ENCODE measurements at places on chromosomes 1 and 21.

- DNase-seq = no peak
These were observed 533.3 kb downstream of the PTBP2 start for GRCh38 chr1:97254731-97255463.

DNA sequence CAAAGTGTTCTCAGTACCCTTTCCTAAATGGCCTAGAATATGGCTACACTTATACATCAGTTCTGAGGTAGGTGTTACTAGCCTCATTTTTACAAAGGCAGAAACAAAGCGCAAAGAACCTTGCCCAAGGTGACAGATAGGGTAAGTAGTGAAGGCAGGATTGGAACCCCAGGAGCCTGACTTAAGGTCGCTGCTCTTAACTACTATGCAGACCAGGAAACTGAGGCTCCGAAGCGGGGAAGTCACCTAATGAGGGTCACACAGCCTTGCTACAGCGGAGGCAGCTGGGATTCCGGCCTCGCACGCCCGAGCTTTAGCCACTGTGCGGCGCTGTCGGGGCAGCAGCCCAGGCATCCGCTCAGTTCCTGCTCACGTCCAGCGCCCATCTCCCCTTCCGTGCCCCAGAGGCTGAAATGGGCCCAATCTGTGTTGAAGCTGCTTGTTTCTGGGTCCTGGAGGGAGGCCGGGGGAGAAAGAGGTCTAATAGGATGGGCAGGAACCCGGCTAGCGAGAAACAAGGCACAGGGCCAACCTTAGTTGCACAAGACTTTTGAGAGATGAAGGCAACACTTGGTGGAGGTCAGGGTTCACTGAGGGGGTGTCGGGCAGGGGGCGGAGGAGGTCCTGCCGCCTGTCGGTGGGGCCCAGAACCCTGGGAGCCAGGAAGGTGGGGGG lies 1.4 kb upstream of the FOXD2 start:
- peak; percentile 89 for DNase-seq

DNA sequence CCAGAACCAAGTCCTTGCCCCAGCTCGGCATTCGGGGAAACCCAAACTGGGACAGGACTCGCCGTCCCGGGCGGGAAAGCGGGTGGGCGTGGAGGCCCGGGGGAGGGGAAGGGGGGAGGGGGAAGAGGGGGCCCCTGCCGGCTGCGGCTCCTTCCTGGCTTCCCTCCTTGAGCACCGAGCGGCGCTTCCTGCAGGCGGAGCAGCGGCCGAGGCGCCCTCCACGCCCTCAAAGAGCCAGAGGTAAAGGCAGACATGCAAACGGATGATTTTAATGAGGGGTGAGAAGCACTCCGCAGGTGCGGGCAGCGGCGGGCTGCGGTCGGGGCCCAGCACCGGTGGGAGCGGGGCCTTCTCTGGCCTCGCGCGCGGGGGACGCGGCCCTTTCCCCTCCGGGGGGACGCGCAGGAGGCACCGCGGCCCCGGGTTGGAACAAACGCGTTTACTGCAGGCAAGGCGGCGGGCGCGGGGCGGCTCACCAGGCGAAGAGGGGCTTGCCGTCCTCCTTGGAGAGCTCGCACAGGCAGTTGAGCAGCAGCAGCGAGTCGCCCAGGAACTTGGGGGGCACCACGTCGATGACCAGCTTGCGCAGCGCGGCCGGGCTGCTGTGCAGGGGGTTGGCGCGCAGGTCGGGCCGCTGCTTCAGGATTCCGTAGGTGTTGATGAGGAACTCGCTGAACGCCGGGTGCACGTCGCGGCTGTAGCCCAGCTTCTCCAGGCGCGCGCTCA lies 5.7 kb upstream of the FTCD start:
- peak; percentile 48 for DNase-seq

GRCh38 chr1:161137881-161138280 lies 5.4 kb upstream of the DEDD start:
- no peak for DNase-seq

- DNase-seq = no peak
These were observed 11.5 kb upstream of the LRRC47 start for GRCh38 chr1:3807769-3808168.

DNA sequence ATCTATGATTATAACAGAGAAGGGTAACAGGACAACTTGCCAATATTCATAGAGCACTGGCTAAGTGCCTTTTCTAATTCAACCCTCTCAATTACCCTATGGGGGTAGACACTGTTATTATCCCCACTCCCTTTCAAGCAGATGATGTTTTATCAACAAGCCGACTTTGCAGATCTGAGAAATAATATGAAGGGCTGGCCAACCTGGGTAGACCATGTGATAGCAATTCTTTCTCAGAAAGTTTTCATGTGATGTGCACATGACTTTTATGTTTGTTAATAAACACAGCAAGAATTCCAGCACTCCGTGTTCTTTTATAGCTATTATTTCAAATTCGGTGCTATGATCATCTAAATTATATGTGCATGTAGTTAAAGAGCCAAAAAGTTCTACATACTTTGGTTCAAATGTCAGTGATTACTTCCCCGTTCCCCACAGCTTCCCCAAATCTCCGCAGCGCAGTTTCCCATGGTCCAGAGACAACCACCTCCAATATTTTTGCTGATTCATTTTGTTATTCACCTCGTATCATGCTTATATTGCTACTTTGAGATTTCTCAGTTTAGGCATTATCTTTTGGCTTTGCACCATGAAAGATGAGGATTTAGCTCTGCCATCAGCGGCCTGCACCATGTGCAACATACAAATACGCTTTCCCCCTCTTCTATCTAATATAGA lies 96.7 kb upstream of the GADD45A start:
- DNase-seq = no peak

GRCh38 chr1:100565937-100566699 lies 28.2 kb downstream of the GPR88 start:
- DNase-seq = no peak

GRCh38 chr1:55970526-55971110 lies 608.7 kb downstream of the PLPP3 start:
- DNase-seq = no peak

DNA sequence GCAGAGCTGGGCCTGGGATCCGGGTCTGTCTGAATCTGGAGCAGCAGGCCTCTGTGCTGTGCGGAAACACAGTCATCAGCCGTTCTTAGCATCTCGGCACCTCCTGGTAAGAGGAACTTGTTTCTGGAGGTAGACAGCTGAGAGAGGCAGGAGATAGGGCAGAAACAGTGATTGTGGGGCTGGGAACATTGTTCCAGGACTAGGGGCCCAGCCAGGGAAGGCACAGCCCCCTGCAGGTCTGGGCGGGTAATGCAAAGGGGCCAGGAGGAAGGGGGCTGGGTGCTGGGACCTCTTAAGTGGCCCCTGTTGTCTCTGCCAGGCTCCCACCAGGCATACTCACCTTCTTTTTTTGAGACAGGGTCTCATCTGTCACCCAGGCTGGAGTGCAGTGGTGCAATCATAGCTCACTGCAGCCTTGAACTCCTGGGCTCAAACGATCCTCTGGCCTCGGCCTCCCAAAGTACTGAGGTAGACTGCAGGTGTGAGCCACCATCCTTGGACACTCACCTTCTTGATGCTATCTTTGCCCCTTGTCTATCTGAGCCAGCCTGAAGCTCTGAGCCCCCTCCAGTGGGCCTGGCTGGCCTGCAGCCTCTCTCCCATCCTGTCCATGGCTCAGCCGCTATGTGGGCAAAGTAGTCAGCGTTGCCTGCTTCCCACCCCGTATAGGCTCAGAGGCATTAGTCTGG lies 134.3 kb upstream of the ZBTB40 start:
- DNase-seq = peak; percentile 41
